Forelimb muscle (tissue), 1 donor: ENCODE measurements at places on chromosomes 16 and 17. TPM values are rescaled to one million over a fixed set of nuclear protein-coding genes. Genes with fewer than 3 reads are reported as not detected.

Gene HOXB6
- 0.80 TPM for polyA plus RNA-seq

Gene CSH1
- 2.7 TPM for polyA plus RNA-seq

Gene TMEM132E
- polyA plus RNA-seq = 0.22 TPM

Gene KRTAP4-9
- not detected for polyA plus RNA-seq

Gene MYL4
- 1,803 TPM for polyA plus RNA-seq

Gene SNAI3
- polyA plus RNA-seq = 7.9 TPM

Gene TMEM256
- 55.6 TPM for polyA plus RNA-seq

Gene SMIM36
- polyA plus RNA-seq = 0.15 TPM
